Osteocyte (in vitro differentiated cells): ENCODE measurements at places on chromosomes 6 and 20. TPM values are rescaled to one million over a fixed set of nuclear protein-coding genes. Genes with fewer than 3 reads are reported as not detected.

The IFT52 gene
- 50.4 and 55.3 TPM in 2 replicates for total RNA-seq

The AURKA gene
- total RNA-seq, result 10.4 and 11.7 TPM in 2 replicates

The KCNG1 gene
- 6.3 and 6.9 TPM in 2 replicates for total RNA-seq

DNA sequence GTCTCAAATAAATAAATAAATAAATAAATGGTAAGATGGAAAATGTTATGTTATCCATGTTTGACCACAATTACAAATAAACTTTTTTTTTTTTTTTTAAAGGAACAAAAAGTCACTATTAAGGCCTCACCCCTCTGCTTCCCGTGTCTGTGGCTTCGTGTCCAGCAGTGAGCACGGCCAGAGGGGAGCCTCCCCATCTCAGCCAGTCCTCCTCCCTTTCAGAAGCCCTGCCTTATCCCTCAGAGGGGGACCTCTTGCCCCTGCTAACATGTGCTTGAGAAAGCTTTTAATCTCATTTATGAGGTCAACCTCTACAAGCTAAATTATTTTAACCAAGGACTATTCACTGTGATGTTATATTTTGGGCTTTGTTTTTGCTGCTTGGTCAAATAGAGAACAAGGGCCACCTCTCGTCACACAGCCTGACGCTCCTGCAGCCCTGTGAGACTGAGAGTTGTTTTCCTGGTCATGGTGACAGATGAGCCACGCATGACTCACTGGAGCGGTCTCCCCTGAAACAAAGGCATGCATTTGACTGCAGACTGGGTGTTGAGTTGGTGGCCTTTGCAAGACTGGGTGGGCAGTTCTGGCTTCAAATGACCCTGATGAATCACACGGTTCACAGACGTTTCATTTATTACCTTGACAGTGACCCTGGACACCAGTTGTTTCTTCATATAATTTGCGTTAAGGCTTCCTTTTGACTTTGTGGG lies 131.8 kb downstream of the TIAM2 start:
- H3K36me3 ChIP-seq, result peaks cover 6% of the 10 kb centered on the region
- peak overlapping the region; percentile 40 for H3K27ac ChIP-seq
- H3K4me3 ChIP-seq, result no peak overlapping the region

GRCh38 chr6:69631552-69632346 lies 165.1 kb downstream of the LMBRD1 start:
- H3K27ac ChIP-seq, result no peak overlapping the region
- H3K4me3 ChIP-seq, result no peak overlapping the region
- peaks cover 3% of the 10 kb centered on the region for H3K27me3 ChIP-seq

DNA sequence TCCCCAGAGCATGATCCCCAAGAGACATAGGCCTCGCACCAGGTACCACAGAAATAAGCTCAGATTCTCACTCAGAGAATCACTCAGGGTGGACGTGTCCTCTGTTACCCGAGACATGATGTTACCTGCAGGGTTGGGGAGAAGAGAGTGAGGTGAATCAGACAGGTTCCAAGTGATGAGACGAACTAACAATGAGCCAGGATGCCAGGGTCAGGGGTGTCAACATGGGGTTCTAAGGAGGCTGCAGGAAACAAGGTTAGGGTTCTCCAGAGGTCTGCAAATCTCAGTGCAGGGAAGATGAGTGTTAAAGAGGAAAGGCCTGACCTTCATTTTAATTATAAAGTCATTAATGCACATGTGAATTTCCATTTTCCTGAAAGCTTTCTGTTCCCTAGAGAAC lies 2.5 kb downstream of the TAP1 start:
- H3K4me1 ChIP-seq, result peaks cover 32% of the 10 kb centered on the region
- H3K27me3 ChIP-seq, result no peaks in the 10 kb centered on the region
- H3K36me3 ChIP-seq, result peaks cover 41% of the 10 kb centered on the region
- no peak overlapping the region for H3K27ac ChIP-seq
- H3K4me3 ChIP-seq, result no peak overlapping the region

DNA sequence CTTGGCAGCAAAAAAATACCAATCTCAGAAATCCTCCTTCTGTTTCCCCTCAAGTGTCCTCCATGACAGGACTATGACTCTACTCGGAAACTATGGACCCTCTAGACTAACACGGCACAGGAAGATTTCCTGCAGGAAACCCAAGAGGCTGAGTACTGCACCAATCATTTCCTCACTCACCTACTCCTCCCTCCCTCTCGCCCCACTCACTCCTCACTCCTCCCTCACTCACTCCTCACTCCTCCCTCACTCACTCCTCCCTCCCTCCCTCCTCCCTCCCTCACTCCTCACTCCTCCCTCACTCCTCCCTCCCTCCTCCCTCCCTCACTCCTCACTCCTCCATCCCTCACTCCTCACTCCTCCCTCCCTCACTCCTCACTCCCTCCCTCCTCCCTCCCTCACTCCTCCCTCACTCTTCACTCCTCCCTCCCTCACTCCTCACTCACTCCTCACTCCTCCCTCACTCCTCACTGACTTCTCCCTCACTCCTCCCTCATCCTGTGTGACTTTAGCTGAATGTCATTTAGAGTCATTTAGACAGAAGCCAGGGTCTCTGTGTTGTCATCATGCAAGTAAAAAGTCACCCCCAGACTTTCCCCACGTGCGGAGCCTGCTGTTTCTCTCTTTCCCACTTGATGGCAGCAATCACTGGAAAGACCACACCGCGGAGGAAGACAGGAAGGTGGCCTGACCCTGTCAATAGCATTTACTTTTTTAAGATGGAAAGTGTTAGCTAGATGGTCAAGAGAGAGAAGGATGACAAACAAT lies 226.8 kb upstream of the PDE10A start:
- H3K27me3 ChIP-seq, result peaks cover 14% of the 10 kb centered on the region
- H3K4me1 ChIP-seq, result peaks cover 8% of the 10 kb centered on the region
- H3K36me3 ChIP-seq, result peaks cover 4% of the 10 kb centered on the region
- no peak overlapping the region for H3K27ac ChIP-seq
- no peak overlapping the region for H3K4me3 ChIP-seq

DNA sequence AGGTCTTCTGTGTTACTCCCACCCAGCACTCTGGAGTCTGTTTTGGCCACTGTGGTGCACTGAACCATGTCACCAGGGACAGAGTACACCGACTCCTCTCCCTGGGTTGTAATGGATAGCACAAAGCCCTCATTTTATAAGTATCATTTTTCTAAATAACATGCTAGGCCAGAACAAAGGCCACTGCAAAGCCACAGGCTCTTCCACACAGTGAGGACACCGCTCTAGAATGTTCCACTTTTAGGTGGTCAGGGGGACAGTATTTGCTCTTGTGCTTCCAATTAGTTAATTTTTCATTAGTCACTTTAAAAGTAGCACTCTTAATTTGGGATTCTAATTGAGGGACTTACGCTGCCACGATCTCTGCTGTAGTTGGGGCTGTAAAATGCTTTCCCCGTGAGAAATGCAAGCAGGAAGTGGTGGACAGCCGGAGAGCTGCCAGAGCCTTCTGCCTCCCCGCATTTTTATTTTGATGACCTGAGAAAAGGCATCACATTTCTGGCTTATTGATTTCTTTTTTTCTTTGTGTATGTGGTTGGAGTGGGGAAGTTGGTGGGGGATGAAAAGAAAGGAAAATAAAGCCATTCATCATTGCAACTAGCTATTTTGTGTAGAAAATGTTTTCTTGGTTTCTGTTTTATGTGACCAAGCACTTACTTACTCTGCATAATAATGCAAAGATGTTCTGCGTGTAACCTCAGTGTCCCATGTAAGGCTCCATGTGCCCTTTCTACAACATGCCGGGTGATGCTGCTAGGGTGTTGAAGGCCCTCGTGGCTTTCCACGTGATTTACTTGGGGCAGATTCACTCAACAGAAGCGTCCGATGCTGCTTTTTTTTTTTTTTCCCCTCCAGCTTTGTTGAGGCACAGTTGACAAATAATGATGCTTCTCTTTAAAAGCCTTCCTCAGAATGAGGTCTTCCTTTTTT lies 195.9 kb downstream of the SASH1 start:
- peak overlapping the region; percentile 56 for H3K4me3 ChIP-seq
- H3K4me1 ChIP-seq, result peaks cover 16% of the 10 kb centered on the region
- H3K27ac ChIP-seq, result peak overlapping the region; percentile 91
- H3K27me3 ChIP-seq, result no peaks in the 10 kb centered on the region
- H3K36me3 ChIP-seq, result peaks cover 65% of the 10 kb centered on the region
- DNase-seq, result no peak

- H3K4me3 ChIP-seq, result peak overlapping the region; percentile 80
- H3K4me1 ChIP-seq, result peaks cover 48% of the 10 kb centered on the region
- no peak for DNase-seq
- H3K27me3 ChIP-seq, result peaks cover 2% of the 10 kb centered on the region
Measured at GRCh38 chr6:149318581-149319286, 1.2 kb downstream of the TAB2 start.

DNA sequence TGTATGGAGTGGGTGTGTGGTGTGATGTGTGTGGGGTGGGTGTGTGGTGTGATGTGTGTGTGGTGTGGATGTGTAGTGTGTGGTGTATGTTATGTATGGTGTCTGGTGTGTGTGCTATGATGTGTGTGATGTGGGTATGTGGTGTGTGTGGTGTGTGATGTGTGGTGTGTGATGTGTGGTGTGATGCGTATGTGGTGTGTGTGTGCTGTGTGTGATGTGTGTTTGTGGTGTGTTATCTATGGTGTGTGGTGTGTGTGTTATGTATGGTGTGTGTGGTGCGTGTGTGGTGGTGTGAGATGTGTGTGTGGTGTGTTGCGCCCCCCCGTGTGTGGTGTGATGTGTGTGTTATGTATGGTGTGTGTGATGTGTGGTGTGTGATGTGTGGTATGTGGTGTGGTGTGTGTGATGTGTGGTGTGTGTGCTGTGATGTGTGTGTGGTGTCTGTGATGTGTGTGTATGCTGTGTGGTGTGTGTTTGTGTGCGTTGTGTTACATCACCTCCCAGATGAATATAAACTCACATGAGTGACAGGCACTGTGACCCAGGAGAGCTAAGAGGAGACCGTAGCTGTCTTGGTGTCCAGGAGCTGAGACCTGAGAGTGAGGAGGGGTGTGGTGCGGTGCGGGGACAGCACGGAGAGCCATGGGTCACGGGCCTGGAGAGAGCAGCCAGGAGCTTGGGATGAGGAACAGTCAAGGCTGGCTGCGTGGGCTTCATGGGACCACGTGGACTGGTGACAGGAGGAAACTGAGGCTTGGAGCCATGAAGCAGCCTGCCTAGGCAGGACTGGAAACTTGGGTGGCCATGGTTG lies 8.8 kb downstream of the DLGAP4 start:
- H3K4me3 ChIP-seq, result no peak overlapping the region
- H3K4me1 ChIP-seq, result no peaks in the 10 kb centered on the region
- H3K27me3 ChIP-seq, result peaks cover 25% of the 10 kb centered on the region

GRCh38 chr6:24802271-24803059 lies 3.7 kb upstream of the ARMH2 start:
- H3K36me3 ChIP-seq, result no peaks in the 10 kb centered on the region
- peaks cover 44% of the 10 kb centered on the region for H3K4me1 ChIP-seq
- no peak overlapping the region for H3K4me3 ChIP-seq
- no peaks in the 10 kb centered on the region for H3K27me3 ChIP-seq

DNA sequence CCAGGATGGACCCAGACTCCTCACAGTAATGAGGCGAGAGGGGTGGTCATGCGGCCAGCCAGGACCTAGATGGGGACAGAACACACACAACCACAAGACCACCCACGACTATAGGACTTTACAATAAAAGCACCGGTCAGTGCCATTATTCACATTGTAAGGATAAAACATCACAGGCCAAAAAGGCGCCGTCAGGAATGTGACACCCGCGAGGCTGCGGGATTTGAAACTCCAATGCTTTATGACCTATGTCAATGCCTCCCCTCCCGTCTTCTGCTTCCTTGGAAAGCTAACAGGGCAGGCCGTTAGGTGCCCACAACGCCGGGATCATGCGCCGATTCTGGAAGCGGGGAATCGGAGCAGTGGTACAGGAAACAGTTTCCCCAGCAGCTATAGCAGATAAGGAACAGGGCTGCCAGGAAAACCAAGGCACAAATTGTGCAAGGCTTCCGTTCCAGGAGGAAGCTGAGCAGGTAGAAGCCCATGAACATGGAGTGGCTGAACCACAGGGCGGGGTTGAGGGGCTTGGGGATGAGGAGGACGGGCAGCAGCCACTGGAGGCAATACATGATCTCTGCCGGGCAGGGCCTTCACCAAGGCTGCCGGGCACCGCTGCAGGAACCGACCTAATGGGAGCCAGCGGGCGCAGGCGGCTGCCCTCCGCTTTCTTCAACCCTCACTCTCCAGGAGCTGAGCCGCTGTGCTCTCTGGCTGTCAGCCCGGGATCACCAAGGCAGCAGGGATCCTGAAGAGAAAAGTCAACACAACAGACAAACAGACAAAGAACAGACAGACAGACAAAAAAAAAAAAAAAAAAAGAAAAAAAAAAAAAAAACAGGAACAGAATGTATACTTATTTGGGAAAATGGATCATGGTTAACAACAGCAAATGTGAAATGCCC lies 2.2 kb upstream of the NNAT start:
- peak overlapping the region; percentile 90 for H3K27ac ChIP-seq
- H3K36me3 ChIP-seq, result peaks cover 27% of the 10 kb centered on the region
- peaks cover 66% of the 10 kb centered on the region for H3K4me1 ChIP-seq
- DNase-seq, result no peak

DNA sequence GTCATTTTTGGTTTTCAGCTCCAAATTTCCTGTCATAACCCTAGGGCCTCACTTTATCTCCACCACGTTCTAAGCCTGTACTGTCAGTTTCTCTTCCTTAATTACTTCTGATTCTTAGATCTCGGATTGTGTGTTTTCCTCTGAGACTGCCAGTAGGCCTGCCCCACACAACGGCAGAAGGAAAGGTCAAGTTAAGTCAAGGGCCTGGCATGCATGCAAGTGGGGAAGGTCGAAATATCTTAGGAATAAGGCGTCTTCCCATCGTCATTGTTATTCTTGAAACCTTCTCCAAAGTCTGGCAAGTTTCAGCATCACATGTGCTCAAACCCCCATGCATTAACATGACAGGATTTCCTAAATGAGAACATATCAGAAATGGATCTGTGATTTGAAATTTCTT lies 203.5 kb upstream of the TSHZ2 start:
- H3K36me3 ChIP-seq, result no peaks in the 10 kb centered on the region
- no peak overlapping the region for H3K4me3 ChIP-seq
- H3K27me3 ChIP-seq, result no peaks in the 10 kb centered on the region
- DNase-seq, result no peak
- H3K4me1 ChIP-seq, result no peaks in the 10 kb centered on the region

GRCh38 chr6:13604135-13604534 lies 11.0 kb upstream of the NOL7 start:
- peaks cover 47% of the 10 kb centered on the region for H3K36me3 ChIP-seq
- no peak for DNase-seq
